Fibroblast of pulmonary artery (primary cell): ENCODE measurements at places on chromosomes 3 and 15.

- no peak for DNase-seq
Observed at GRCh38 chr3:127604035-127604434, 5.8 kb downstream of the MCM2 start.

DNA sequence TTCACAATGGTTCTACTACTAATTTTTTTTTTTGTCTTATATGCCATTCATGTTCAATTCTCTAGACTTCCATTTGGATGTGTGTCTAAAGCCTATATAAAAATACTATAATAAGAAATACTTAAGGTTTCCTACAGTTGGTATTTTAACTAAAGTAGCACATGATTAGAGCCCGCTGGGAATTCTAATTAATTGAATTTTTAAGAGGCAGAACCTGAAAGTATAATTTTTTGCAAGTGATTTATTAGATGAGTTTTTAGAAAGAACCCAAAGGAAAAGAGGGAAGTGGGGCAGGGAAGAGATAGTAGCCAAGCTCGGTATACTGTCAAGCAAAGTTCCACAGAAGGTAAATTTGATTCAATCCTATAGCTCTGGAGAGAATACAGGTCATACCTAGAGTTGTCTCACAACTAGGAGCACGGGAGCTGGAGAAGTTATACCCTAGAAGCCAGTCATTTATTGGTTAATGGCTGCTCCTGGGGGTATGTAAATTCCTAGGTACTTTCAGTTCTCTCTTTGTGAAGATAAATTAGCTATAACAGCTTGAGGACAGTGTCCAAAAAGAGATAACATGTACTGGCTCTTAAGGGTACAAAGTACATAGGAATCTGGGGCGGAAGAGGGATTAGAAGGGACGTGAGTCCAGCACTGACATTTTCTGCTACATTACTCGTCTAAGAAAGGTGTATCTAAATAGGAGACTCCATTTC, 225.6 kb downstream of the CNTN6 start:
- no peak for DNase-seq

DNA sequence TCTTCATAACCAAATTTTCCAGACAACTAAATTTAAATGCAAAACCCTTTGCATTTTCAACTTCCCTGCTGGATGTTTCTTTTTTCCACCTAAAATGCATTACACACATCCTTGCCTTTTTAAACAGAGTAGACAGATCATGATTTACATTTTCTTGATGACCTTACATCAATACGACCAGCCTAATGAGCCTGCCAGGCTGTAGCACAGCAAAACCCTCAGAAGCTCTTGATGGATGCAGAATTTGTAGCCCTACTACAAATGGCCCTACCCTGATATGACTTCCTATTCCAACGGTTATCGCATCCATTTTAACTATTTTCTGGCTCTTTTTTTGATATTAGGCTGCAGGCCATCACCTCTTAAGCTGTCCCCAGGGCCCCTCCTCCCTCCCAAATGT, 66.3 kb downstream of the NTRK3 start:
- no peak for DNase-seq

GRCh38 chr15:48279608-48280007, 51.6 kb upstream of the DUT start:
- no peak for DNase-seq

- peak; percentile 26 for DNase-seq
Observed at GRCh38 chr3:50267280-50267913, 1.6 kb upstream of the SEMA3B start.

- peak; percentile 71 for DNase-seq
Observed at GRCh38 chr3:46705022-46705530, 3.9 kb downstream of the TMIE start.

DNA sequence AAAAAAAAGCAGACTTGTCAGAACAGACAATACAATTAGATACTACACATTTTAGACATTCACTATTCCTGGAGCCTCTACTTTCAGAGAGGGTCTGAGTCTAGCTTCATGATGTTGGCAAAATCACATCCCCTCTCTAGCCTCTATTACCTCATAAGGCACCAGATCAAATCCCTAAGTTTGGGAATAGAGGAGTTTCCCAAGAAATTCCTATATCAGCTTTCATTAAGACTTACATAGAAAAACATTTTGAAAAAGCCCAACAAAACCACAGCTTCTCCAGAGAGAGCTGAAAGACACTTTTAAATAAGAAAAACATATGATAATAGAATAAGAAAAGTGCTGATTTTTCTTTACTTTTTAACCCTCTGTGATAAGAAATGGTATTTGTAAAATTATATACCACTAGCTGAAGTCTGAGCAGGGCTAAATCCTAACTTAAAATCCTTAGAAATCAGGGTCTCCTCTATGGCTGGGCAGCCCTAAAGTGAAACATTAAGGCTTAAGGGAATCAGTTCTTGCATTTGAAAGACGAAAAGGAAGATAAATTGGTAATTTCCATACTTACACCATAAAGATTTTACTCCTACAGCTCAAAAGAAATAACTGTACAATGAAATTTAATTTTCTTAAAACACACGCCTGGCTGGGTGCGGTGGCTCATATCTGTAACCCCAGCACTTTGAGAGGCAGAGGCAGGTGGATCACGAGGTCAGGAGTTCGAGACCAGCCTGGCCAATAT, 4.3 kb downstream of the TBC1D2B start:
- no peak for DNase-seq

- peak; percentile 44 for DNase-seq
Observed at GRCh38 chr3:9951962-9952805, at the start of gene PRRT3. PRRT3 (minus strand) TSS chr3:9952408; CDS start chr3:9950115, 2,293 bp downstream.

DNA sequence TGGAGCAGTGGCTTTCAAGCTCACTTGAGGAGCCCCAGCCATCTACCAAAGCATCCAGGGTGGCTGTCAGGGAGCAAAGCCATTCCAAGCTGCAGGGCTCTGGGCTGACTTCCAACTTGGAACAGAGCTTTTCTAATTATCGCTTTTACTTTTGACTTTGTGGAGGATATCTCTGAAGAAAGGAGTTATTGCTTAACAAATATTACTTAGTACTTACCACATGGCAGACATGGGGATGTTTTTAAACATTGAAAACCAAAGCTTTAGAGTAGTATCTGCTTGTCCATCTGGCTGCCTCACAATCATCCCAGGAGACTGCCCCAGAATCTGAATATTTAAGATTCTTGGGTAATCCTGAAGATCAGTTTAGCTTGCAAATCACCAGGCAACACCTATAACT, 8.9 kb downstream of the TAGLN3 start:
- DNase-seq = peak; percentile 57

DNA sequence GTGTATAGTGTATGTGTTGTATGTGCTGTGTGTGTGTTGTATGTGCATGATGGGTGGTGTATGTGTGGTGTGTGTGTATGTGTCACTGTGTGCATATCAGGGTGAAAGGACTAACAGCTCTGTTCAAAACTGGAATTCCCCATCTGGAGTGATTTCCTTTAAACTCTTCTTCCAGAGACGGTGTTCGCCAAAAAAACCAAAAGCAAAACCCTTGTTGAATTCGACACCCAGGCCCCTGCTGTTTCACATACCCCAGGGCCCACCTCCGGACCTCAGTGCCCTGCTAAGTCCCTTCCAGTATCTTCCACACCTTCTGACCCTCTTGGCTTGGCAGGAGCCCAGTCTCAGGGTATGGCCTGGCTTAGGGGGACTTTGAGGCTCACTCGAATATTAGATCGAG, 44.9 kb upstream of the SEC13 start:
- peak; percentile 27 for DNase-seq

GRCh38 chr3:123344175-123344906, 104.5 kb downstream of the ADCY5 start:
- peak; percentile 32 for DNase-seq

DNA sequence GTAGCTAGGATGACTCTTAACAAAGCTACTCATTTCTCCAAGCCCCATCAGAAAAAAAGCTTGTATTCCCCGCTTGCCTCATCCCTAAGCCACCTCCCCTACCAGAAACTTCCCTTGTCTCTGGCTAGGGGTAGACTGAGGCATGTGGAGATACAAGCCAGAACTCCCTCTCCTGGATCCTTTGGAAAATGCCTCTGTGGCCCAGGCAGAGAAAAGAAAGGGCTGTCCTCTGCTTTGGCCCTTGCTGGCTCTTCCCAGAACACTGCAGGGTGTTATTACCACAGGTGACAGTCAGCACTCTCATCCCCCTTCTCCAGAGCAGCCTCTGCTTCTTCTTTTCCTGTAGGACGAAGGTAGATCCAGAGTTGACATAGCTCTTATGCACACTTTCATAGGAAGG, 15.2 kb downstream of the RMDN3 start:
- DNase-seq = no peak

DNA sequence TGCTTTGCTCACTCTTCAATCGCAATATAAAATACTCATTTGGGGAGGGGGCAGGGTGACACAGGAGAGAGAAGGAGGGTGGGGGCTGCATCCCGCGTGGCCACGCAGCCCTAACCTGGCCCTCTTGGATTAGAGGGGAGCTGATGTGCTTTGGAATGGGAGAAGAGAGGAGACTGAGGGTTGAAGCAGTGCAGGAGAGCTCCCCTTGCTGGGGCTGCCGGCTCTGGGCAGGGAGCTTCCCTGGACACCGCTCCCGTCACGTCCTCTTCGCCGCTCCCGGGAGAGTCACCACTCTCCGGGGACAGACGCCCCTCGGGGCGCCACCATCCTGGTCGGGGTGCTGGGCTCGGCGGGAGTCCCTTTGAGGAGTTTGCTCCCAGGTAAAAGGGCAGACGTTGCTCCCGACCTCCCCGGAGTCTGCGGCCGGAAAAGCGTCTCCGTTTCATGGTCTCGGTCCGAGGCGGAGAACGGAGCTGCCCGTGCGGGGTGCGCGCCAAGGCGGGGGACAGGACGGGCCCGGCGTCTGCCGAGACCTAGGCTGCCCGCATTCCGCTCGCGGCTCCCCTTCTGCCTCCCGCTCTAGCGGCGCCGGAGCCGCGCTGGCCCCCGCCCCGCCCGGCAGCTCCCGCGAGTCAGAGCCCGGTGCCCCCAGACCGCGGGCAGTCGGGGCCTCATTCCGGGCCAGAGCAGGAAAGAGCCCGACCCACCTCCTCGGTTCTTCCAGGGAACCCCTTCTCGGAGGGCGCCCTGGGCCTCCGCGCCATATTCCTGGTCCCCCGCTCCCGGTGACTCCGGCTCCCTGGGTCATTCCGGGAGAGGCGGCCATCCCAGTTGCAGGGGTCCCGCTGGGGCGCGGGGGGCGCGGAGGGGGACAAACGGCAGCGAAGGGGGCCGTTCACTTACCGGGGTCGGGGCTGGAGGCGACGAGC, 603 bp downstream of the SLC7A14 start:
- no peak for DNase-seq

DNA sequence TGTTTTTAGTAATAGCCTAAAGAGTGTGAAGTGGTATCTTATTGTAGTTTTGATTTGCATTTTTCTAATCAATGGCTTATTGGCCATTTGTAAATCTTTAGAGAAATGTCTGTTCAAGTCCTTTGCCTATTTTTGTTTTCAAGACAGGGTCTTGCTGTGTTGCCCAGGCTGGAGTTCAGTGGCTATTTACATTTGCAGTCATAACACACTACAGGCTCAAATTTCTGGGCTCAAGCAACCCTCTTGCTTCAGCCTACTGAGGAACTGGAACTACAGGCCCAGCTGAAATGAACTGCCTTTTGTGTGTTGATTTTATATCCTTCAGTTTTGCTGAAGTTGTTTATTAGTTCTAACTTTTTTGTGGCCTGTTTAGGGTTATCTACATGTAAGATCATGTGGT, 27.9 kb downstream of the BSN start:
- no peak for DNase-seq

- no peak for DNase-seq
Observed at GRCh38 chr3:71414189-71414927, 169.2 kb downstream of the FOXP1 start.
